ENCODE measurements at places on chromosomes 11 and 22.

DNA sequence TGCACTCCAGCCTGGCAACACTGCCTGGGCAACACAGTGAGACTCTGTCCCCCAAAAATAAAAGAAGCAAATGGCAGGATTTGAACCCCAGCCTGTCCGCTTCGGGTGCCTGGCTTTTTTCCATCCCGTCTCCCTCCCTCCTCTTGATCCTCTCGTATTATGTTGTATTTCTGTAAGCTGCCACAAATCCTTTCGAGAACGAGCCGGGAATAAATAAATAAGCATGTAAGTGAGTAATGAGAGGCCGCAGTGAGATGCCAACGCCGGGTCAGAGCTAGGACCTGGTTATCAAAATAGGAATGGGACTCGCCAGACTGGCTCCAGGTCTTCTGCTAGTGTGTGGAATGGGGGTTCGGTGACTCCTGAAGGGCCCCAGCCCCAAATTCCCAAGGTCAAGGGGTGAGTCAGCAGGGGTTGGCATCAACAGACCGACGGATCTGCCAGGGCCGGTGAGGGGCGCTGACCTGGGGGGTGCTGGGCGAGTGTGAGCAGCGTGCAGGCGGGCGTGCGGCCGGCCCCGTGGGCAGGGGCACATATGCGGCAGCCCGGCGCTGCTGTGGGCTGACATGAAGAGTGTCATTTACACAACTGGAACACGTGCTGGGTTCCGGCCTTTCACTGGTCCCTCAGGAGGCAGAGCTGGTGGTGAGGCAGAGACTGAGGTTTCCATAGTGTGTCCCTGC is 47.8 kb downstream of the FLRT1 start:
- no peak for DNase-seq

GRCh38 chr11:112656772-112657428 is 304.3 kb upstream of the NCAM1 start:
- no peak for DNase-seq

DNA sequence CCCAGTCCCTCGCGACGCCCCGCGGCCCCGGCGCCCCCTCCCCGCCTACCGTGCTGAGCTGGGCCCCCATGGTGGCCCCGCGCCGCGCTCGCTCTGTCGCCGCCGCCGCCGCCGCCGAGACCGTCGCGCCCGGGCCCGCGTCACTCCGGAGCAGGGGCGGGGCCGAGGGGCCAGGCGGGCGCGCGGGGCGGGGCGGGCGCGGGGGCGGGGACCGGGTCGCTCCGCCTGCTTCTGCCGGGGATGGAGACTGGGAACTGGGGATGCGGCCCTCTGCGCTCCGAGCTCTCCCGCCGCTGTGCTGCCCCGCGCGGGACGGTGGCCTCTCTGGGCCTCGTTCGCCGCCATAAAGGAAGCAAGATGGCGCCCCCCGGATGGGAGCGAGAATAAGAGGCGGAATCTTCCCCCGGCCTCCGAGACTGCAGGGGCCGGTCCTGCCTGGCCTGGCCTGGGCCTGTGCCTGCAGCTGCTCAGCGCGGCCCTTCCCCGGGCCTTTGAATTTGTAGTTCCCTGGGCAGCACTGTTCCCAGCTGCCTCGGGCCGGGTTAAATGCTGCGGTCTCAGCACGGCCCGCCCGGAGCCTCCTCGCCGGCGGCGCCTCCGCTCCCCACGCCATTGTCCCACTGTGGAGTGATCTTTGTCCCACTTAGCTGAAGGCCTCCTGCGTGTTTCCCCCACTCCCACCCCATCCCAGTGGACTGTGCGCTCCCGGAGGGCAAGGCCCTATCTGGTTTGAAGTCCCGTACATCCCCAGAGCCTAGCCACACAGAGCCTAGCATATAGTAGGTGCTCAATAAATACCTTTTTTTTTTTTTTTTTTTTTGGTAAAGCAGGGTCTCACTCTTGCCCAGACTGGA is at the start of gene CYB5R3:
CYB5R3 (minus strand) TSS at position 147 of the 854 bp plus-strand sequence; CDS start at position 70, 77 bp downstream.
- DNase-seq, result peak; percentile 82

GRCh38 chr11:120215634-120216033 is 4.8 kb downstream of the OAF start:
- no peak for DNase-seq

- no peak for DNase-seq
These were observed 2.5 kb downstream of the LARGE2 start for GRCh38 chr11:45924927-45925326.

DNA sequence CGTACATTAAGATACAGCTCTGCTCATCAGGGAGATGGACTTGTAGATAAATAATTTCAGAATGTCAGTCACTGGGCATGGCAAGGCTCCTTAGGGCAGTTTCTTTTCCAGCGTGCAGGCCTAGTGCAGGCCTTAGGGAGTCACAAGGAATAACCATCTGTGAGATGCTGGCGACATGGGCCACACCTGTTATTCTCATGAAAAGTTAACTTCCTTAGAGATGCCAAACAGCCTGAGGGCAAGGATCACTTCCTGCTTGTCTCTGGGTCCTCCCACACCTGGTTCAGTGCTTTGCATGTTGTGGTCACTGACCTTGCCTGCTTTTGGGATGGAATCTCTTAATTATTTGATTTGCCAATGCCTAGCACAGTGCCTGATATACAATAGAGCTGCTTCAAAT is 70.6 kb downstream of the ST3GAL4 start:
- DNase-seq, result no peak

DNA sequence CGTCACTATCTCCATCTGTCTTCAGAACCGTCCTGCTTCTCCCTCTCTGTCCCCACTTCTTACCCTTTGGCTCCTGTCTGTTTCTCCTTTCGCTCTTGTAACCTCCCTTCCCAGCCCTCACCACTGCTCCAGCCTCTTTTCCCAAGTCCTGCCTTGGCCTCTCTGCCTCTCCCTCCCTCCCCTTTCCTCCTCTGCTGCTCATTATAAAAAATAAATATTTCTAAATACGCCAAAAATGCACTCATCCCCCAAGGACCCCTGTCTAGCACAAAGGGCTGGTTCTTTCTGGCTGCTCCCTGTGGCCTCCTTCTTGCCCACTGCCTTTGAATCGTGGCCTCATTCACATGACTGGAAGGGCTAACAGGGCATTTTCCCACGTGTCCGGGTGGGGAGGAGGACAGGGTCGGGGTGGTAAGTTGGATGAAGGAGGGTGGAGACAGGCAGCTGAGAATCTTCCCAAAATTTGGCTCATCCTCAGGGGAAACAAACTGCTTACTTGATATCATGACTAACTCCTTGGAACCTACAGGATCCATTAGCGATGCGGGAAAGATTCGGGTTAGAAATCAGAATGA is 26.4 kb upstream of the OAF start:
- DNase-seq, result no peak

DNA sequence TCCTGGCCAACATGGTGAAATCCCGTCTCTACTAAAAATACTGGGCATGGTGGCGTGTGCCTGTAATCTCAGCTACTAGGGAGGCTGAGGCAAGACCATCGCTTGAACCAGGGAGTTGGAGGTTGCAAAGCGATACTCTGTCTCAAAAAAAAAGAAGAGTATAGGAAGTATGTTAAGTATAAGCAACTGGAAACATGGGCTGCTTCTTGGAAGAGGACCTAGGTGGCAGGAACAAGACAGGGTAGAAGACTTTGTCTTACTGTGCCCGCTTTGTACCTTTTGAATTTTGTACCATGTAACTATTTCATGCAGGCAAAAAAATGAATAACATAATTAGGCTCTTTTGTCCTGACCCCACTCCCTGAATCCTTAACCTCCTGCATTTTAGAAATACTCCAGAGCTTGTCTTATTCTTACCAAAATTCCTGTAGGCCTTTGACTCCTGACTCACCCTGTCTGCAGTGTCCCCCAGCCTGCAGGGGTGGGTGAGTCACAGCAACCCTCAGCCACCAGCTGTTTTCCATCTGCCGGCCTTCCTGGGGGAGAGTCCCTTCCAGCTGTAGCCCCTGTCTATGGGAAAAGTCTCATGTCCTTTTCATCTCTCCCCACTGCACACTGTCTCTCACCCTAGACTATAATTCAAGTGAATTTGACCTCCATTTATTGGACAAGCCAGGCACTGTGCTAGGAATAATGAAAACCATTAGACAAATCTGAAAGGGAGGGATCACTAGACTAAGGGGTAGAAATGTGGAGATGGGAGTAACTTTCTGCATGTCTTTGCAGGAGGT is 41.8 kb downstream of the TXN2 start:
- DNase-seq, result no peak

DNA sequence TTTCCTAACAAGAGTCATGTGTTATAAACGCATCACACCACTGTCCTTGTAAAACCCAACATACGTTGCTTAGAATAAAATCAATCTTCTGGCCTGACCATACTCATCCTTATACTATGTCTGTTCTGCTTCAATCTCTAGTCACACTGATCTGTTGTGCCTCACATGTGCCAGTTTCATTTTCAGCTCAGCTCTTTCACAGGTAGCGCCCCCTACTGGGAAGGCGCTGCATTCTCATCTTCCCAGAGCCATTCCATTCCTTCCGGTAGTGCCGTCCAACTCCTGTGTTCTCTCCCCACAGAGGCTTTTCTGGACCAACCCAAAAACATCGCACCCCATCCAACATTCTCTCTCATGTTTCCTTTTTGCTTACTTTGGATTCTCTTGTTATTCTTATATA is 22.2 kb downstream of the CASP5 start:
- DNase-seq, result peak; percentile 37

DNA sequence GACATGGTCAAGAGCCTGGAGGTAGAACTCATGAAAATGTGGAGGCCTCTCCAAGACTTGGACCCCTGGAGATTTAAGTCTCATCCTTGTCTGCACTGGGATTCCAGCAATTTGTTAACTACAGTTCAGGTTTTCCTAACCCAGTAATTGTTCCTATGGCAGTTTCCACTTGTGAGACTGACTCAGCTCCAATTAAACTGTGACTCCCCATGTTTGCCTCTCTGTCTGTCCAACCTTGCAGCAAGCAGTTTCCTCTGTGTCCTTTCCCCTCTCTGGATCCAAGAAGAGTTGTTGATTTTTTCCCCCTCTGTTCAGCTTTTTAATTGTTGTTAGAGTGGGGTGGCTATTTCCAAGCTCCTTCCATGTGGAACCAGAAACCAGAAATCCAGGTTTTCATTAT is 16.2 kb upstream of the ARHGAP20 start:
- DNase-seq, result no peak

GRCh38 chr11:120024046-120024445 is 113.9 kb downstream of the TRIM29 start:
- DNase-seq, result no peak

GRCh38 chr22:47238690-47239473 is 476.4 kb downstream of the TBC1D22A start:
- DNase-seq, result no peak

DNA sequence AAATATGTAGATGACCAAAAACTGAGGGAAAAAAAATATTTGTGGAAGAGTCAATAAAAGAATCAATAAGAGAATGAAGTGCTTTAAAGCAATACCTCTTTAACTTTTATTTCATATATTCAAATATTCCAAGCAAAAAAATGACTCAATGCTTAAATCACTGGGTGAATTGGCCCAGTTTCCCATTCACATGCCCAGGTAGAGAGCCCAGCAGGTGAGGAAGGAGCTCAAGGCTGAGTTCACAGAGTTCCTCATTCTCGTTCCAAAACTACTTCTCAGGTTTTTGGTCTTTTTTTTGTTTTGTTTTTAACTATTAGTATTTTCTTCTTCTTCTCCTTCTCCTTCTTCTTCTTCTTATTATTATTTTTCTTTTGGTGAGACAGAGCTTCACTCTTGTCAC is 30.2 kb downstream of the SLC1A2 start:
- DNase-seq, result no peak

DNA sequence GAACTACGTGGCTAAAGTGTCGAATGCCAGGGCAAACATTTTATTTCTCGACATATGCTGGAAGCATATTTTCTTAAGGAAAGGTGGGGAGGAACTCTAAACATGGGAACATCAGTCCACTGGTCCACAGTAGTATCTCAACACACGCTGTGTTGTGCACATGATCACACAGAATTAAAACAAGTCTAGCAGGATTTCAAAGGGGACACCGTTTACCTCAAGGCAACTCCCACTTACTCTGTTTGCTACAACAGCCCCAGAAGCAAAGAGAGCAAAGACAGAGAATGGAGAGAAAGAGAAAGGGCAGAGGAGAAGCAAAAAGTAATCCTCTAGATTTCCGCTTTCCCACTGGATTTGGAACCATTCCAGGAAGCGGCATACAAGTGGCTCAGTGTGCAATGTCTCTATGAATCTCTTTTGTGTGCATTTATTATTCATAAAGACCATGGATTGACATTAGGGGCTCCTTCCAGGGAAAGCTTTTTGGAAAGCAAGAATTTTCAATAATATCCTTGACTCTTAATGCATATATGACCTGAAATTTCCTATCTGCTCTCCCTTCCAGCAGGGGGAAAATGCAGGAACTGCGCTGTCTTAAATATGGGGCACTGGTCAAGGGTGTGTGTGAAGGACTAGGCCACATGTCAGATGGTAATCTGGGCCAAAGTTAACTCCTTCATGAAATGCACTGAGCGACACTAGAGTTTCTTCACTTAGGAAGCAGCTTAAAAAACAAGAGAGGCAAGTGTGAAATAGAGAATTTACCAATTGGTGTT is 34.8 kb upstream of the CCDC34 start:
- peak; percentile 53 for DNase-seq

- DNase-seq, result no peak
These were observed 6.5 kb downstream of the PACS1 start for GRCh38 chr11:66076561-66076960.

DNA sequence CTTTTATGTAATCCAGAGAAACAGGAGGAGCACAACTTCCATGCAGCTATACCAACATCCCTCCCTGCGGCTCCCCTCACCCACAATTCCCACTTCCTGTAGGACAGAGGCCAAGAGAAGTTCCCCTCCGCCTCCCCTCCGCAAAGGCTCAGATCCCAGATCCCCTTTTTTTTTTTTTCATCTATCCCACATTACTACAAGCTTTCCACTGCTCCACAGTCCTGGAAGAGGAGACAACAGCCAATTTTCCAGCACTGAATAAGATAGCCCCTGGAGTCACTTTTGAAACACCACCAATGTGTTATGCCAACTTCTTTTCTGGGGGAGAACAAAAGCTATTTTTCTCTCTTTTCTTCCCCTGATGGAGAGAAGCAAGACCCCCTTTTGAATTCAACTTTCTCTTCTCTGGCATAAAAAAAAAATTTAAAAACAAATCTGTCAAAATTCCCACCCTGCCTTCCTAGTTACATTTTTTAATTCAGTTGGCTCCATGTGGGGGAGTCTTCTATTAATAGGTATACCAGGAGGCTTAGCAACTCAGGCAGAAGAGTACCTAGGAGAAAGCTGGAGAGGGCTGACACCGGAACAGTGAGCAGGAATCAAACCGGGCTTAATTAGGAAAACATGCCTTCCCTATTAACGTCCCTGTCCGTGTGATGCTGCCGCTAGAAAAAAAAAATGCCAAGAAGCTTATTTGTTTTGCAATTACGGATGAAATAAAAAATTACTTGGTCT is 543.4 kb downstream of the BUD13 start:
- no peak for DNase-seq

GRCh38 chr11:8698379-8698851 is 15.8 kb downstream of the RPL27A start:
- no peak for DNase-seq

Data from OCI-M1 (cell line).